ENCODE measurements at places on chromosomes 2 and 18.

DNA sequence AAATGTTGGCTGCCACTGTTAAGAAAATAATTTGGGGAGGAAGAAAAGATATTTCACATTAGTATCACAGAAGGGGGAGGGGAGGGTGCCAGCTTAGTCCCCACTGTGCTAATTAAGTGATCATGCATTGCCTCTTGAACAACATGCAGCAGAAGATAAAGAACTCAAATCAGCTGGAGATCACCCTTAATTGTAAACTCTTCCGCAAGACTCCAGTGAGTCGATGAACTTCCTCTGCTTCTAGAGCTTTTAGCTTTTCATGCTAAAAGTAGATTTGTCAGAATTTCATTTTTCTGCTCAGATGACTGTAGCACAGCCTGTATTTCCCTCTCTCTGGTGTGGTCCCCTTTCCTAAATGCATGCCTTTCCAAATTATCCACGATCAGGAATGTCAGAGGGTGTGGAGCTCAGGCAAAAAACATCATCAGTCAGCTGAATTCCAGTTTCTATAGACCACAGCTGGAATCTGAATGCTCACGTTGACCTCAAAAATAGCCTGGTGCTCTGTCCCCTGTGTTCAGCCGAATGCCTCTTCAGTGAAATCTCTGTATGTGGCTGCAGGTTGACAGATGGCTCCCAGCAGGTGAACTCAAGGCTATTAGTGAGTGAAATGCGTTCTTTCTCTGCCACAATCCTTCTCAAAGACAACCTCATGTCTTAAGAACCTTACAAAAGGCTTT lies 156.8 kb upstream of the UNC80 start:
- no peak for DNase-seq

DNA sequence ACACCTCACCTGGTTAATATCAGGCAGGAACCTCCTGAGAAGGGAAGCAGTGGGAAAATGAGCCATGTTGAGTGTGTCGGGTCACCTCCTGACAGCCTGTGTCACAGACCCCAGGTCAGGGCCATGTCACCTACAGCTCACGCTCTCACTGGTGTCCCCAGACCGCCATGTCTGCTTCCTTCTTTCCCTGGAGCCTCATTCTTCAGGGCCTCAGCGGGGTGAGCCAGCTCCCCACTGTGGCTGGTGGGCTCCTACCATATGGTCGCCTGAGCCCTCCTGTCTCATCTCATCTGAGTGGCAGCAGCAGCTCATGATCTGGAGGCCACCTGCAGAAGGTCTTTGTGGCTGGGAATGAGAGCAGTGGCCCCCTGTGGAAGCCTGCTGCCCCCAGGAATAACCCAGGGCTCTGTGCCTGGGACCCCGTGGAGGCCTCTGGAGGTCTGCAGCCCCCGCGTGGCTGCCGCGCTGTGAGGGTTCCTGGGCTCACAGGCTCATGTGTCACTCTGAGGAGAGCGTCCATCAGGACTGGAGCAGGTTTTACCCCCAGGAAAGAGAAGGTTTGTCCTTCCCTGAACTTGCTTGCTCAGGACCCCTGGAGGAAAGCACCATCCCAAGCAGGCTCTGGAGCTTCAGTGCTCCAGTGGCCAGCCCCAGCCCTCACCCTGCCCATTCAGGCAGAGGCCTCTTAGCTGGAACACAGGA lies 56.4 kb downstream of the FAM168B start:
- no peak for DNase-seq

DNA sequence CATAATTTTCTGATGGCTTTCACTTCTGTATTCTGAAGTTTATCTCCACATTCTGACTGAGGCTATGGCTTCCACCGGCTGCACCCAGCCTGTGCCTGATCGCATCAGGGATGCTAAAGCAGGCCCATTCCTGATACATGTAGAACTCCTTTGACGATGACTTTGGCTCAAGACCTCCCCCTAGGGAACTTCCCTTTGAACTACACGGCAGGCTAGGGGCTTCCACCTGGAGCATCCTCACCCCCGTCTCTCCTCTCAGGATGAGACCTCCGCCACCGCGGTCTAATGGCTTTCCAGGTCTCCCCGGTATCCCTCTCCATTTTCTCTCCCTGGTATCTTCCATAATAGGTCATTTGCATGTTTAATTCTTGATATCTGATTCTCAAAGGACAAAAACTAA lies 214.9 kb upstream of the CHST9 start:
- DNase-seq, result no peak

DNA sequence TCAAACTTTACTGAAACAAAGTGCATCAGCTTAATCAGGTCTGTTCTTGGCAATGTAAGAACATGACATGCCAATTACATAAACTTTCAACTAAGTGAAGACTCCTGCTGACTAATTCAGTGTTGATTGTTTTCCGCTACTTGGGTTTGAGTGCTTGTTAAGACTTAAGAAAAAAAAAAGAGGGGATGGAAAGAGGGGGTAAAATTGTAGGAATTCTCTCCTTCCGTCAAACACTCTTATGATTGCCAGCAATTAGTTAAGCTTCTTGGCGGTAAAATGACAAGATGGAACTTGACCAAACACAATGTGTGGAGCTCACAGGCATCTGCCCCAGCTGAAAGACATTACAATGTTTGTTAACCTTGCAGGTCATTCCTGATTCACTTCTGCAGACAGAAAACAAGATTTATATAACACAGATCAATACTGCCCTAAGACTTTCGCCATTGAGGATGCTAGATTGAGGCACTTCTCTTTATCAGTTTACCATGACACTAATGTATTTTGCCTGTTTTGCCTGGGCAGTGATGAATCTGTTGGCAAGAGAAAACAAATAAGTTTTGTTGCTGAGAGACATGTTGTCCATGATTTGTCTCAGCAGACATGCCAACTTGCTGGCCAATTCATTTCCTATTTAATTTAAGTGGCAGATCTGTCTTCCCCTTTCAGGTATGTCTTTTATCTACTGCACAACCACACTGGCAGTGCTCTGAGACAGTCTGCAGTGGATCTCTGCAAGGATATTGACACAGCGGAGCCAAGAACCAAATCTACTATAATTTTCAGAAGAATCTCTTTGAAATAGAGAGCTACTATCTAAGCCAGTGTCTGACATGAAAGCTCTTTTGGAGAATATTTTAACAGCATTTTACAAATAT lies 410.0 kb upstream of the KCNH7 start:
- DNase-seq, result no peak

GRCh38 chr2:149902081-149902480 lies 314.5 kb upstream of the MMADHC start:
- DNase-seq, result no peak

DNA sequence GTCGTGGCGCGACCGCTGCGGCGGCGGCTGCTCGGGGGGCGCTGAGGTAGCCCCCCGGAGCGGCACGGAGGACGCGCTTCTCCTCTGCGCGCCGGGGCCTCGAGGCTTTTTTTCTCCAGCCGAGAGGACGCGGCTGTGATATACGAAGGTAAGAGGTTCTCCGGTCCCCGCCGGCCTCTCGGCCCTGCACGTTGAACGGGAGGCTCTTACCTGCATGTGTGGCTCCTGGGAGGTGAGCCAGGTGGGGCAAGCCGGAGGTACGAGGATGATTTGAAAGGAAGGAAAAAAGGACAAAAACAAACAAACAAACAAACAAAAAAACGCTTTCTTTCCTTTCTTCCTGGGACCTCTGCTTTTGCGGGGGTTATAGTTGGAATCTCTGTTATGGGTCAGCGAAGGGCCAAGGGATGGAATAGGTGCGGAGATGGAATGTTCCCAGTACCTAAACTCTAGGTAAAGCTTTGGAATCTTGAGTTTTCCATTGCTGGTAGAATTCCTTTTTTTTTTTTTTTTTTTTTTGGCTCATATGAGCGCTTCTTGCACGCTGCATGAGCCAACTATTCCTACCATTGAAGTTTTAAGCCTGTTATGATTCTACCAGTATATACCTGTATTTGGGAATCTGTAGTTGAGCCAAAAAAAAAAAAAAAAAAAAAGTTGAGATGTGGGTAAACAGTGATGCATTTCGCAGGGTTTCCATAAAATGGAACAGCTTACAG lies 674 bp downstream of the PTPN4 start:
- DNase-seq, result no peak

DNA sequence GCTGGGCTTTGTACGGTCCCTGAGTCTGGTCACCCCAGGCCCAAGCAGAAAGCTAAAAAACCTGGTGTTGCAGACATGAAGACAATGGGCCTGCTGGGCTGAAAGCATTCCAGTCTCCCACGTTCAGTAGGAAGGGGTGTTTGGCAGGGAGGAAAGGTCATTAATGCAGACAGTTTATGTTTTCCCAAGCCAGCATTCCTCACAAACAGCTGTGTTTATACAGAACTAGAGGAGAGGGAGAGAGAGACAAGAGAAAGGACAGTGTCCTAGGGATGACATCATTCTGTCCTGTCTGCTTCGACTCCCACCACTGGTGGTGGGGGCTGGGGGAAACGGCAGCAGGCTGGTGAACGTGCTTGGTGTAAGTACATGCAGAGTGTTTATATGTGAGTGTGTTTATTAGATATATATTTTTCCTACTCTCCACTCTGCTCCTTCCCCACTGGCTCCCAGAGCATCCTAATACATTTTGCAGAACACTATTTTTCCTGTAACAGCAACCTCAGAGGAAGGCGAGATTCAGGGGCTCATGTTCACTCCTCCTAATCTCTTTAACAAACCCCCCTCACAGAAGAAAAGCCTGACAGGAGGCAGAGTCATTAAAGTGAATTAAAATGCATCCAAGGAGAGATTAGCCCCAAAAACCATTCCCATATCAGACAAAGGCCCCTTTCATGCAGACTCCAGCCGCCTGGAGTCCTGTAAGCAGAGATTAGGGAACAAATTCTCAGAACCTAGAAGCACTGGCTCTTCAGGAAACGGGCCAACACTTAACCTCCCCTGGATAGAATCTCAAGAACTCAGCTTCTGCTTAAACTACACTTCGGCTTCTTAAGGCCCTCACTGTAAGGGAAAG lies 380.4 kb downstream of the TNS1 start:
- DNase-seq, result no peak

GRCh38 chr18:23268641-23269040 lies 133.4 kb downstream of the CABLES1 start:
- DNase-seq, result no peak

DNA sequence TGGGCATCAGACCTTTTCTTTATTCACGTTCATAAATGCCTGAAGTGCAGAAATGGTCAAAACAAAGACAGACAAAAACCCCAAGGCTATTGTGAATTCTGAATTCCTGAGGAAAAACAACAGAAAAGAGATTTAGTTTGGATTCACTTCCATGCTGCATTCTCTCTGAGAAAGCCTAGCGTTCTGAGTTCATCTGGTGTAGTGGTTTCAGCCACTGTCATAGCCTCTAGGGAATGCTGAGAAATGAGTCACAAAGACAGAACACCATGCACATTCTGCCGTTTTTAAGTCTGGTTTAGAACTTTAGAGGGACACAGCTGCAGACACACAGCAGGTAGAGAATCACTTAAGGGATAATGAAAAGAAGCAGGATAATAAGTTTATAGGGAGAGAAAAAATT lies 93.8 kb downstream of the LRP1B start:
- no peak for DNase-seq

- no peak for DNase-seq
These were observed 75.5 kb upstream of the GLS start for GRCh38 chr2:190805126-190805525.

DNA sequence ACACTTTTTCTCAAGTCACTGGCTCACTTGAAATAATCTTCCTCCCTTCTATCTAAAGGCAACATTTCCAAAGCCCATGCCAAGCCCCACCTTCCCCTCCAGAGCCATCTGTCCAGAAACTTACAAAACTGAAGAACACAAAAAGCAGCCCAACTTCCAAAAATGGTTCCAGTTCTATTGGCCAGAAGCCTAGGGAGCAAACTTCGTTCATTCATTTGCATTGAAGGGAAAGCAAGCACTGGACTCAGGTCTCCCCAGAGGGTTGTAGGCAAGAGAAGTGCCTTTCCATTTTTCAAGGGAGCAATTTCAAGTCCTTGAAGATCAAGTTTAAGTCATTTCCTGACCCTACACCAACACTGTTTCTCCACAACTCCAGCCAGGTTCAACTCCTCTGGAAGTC lies 585.0 kb downstream of the BCL11A start:
- no peak for DNase-seq

- no peak for DNase-seq
These were observed 391.2 kb downstream of the STK39 start for GRCh38 chr2:167856190-167856589.

DNA sequence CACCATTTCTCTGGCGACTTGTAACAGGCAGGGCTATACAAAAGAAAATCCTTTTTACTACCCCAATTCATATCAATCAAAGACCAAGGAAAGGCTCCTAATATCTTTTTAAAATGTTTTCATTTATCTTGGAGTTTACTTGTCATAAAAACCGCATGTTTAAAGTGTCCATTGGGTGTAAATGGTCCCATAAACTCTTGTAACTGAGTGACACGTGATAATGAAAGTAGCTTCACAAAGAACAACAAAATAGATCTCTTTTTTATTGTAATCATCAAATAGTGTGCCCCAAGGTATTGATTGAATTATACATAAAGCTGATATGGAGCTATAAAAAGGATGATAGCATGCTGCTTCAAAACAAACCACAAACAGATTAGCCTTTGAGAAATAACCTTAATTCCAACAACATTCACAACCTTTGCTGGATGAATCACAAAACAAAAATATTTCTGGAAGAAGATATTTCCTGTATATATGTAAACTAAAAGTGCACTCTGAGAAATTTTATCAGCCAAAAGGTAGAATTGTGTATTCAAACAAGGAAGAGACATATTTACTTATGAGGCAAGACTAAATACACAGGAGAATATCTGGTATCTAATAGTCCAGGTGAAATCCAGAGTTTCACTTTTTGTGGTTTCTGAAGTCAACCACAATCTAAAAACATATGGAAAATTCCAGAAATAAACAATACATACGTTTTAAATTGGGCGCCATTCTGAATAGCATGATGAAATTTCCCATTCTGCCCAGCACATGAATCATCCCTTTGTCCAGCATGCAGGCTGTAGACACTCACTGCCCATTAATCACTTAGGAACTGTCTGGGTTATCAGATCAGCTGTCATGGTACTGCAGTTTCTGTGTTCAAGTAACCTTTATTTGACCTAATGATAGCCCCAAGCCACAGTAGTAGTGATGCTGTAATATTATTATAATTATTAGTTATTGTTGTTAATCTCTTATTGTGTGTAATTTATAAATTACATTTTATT lies 237.5 kb downstream of the PIK3C3 start:
- no peak for DNase-seq

- DNase-seq, result no peak
These were observed 677.7 kb upstream of the CDH7 start for GRCh38 chr18:65073060-65073550.

GRCh38 chr2:101617188-101617587 lies 80.3 kb upstream of the MAP4K4 start:
- no peak for DNase-seq

DNA sequence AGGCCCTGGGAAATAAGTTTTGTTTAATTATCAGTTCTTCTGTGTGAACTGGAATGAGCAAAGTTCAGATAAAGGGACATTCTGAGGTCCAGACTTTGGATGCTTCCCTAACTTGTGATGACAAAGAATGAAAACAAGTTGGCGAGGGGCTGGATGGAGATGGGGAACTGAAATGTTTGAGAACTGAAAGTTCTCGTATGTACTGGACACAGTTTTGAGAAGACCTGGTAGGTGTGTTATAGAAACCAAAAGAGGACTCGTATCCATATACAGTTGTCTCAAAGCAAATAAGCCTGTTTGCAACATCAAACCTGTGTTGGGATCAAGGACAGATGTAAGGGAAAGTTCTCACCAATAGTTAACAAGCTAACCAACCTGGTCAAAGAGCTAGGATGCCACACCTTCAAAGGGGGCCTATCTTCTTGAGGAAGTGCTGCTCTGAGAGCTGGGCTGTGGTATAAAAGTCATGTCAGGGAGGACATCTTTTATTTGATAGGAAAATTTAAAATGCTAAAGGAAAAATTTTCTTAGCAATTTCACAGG lies at the start of gene UPP2:
TSS of gene UPP2 (plus strand) at position 493 of the 543 bp plus-strand sequence. CDS start 188 bp downstream, outside the sequence.
- no peak for DNase-seq
